ENCODE measurements at places on chromosomes 5 and 9.

DNA sequence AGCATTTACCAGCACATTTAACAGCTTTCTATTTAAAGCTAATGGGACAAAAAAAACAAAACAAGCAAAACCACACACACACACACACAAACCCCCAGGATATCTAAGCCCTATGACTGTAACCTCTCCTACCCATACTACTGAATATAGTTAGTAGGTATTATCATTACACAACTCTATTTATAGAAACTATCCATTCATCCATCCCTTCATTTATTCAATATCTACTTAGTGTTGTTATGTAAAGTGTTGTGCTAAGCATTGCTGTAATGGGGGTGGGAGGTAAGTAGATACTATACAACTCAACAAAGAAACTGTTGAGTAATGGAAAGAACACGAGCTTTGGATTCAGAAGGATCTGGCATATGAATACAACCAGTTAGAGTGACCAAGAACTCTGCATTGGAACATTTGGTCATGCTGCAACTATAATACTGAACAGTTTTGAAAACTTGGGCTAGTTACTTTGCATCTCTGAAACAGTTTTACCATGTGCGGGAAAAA lies 82.3 kb upstream of the ZNF608 start:
- DNase-seq, result no peak

GRCh38 chr5:88934439-88934838 lies 51.5 kb upstream of the MEF2C start:
- DNase-seq, result no peak

DNA sequence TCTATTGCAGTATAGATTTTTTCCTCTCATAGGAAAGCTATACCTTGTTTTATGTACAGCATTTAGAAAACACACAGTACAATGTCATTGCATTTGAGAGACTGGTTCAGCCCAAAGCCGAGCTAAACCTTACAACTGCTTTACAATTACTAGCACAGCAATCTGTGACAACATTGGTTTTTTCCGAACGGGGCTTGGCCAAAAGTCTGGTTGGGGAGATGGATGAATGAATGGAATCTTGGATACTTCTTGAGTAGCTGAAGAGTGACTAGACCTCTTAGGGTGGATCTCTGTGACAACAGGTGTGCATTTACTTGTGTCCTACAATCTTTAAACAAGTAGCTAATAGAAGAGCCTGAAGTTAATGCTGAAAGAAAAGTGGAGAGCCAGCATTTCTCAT lies 1.2 kb downstream of the SGCD start:
- no peak for DNase-seq

DNA sequence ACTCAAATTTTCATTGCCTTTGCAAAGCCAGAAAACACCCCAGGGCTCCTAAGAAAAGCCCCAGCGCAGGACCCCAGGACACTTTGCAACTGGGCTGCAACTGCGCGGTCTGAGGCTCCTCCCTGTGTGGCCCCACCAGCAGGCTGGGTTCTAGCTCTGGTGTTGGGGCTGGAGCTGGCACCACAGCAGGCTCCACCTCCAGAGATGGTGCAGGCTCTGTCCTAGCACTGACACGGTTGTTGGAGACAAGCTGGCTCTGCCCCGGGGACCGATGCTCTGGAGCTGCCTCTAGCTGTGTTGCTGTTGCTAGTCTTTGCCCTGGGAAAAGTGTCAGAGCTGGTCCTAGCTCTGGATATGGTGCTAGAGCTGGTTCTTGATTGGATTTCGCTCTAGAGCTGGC lies 13.6 kb downstream of the LCN10 start:
- no peak for DNase-seq

- DNase-seq, result no peak
Measured at GRCh38 chr5:72377910-72378638, 57.9 kb downstream of the PTCD2 start.

- no peak for DNase-seq
Measured at GRCh38 chr5:167358868-167359492, 932.5 kb upstream of the WWC1 start.

DNA sequence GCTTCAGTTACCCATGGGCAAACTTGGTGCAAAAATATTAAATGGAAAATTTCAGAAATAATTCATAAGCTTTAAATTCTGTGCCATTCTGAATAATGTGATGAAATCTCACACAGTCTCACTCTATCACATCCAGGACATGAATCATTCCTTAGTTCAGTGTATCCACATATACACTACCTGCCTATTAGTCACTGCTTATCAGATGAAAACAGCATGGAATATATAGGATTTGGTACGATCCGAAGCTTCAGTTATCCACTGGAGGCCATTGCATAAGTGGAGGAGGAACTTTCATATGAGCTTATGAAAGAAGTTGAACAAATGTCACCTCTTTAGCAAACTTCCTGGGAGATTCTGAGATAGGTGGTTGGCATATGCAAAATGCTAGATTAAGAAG lies 64.2 kb downstream of the GAPVD1 start:
- DNase-seq, result no peak

DNA sequence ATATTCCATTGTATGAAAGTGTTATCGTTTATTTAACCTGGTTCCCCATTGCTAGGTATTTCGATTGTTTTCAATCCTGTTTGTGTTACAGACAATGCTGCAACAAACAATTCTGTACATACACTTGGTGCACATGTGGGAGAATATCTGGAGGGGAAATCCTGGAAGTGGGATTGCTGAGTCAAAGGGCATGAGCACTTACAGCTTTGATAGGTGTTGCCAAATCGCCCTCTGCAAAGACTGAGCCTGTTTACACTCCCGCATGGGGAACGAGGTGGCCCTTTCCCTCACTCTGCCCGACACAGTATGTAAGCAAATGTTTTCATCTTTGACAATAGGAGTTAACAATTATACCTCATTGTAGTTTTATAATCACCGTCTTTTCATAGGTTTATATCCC lies 66.2 kb downstream of the PDE6A start:
- DNase-seq, result no peak

GRCh38 chr9:120315154-120315553 lies 264.8 kb downstream of the CDK5RAP2 start:
- DNase-seq, result no peak

GRCh38 chr5:148924817-148925216 lies 98.4 kb downstream of the ADRB2 start:
- DNase-seq, result no peak

DNA sequence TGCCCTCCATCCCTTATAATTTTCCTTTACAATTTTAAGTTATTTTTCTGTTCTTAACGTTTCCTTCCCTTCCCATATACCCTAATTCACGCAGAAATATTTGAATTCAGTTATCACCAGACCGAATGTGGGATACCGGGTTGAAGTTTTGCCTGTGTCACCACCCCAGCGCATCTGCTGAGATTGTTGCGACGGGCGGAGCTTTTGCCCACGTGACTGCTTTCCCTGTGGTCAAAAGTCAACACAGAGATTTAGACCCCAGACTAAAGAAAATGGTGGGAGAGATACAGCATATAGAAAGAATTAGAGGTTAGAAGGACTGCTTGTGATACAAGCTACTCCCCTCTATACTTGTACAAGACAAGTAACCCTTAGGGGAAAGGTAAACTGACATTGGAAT lies 326.4 kb upstream of the CTNND2 start:
- DNase-seq, result no peak
